Upper lobe of right lung (tissue), 1 donor: ENCODE measurements at places on chromosomes 4 and X. TPM values are rescaled to one million over a fixed set of nuclear protein-coding genes. Genes with fewer than 3 reads are reported as not detected.

DNA sequence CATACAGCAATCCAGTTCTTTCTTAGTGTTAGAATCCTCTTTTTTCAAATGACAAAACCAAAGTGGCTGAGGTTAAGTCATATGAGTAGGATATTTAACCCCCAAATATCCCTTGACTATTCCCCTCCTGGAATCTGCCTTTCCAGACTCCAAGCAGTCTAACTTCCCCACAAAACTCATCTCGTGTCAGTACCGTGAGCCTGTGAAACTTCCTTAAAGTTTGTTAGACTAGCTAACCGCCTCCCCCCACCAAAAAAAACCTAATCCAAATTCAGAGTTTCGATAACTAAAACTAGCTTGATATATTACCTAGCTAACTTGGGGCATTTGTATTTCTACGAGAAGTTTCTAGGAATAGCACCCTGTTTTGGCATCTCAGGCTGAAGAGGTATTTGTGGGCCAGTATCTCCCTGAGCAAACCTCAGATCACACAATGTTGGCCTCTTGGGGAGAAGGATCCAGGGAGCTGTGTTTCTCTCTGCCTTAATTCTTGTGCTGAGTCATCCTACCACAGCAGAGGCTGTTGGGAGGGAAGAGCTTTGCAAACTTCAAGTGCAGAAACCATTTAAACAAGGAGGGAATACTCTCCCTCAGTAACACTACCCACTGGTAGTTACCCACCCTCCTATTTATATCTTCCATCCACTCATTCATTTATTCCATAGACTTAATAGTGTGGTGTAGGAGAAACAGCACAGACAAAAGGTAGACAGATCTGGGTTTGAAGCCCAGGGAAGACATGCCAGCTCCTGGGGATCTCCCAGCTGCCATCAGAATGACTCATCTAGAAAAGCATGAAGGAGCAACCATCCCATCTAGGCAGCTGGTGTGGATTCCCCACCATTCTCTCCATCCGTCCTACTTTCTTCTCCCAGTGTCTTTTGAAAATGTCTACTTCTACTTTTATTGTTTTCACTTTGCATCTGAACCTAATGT lies 39.3 kb upstream of the TXK start:
- H3K4me1 ChIP-seq, result no peaks in the 10 kb centered on the region
- no peaks in the 10 kb centered on the region for H3K36me3 ChIP-seq
- peak overlapping the region; percentile 26 for H3K27ac ChIP-seq
- no peak for DNase-seq

DNA sequence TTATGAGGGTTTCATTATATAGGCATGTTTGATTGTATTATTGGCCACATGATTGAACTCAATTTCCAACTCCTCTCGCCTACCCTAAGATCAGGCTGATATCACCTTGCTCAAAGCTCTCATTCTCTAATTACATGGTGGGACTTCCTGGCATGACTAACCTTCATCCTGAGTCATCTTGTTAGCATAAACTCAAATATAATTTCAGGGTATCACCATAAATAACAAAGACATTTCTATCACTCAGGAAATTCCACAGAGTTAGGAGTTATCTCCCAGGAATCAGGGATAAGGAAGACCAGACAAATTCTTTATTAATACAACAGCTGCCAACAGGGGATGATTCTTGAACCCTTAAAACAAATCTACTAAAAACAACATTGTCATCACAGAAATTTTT lies 90.7 kb downstream of the NDST3 start:
- H3K27ac ChIP-seq, result no peak overlapping the region
- H3K4me1 ChIP-seq, result no peaks in the 10 kb centered on the region
- no peak overlapping the region for H3K4me3 ChIP-seq
- DNase-seq, result no peak
- H3K27me3 ChIP-seq, result no peaks in the 10 kb centered on the region
- no peaks in the 10 kb centered on the region for H3K36me3 ChIP-seq

DNA sequence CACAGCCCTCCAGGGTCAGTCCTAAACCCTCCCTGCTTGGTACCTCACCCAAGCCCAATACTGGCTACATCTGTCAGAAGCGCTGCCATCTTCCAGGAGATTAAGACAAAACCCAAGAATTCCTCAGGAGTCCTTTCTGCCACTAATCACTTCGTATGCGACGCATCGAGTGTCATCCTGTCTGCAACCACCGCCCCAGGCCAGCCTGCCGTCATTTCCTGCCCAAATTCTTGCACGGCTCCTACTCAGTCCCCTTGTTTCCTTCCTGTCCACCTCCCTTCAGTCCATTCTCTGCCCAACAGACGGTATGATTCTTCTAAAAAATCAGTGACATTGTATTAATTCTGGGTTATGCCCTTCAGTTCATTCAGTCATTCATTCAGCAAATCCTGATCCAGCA lies 113.6 kb downstream of the NFKB1 start:
- H3K27me3 ChIP-seq, result no peaks in the 10 kb centered on the region
- peak overlapping the region; percentile 2 for H3K4me3 ChIP-seq
- peaks cover 75% of the 10 kb centered on the region for H3K36me3 ChIP-seq
- peak overlapping the region; percentile 24 for H3K27ac ChIP-seq
- peaks cover 15% of the 10 kb centered on the region for H3K4me1 ChIP-seq
- no peak for DNase-seq

- DNase-seq, result no peak
- H3K27ac ChIP-seq, result no peak overlapping the region
- no peaks in the 10 kb centered on the region for H3K4me1 ChIP-seq
- no peaks in the 10 kb centered on the region for H3K36me3 ChIP-seq
- no peak overlapping the region for H3K4me3 ChIP-seq
- H3K27me3 ChIP-seq, result no peaks in the 10 kb centered on the region
Measured at GRCh38 chr4:144873226-144873990, 224.6 kb downstream of the ANAPC10 start.

DNA sequence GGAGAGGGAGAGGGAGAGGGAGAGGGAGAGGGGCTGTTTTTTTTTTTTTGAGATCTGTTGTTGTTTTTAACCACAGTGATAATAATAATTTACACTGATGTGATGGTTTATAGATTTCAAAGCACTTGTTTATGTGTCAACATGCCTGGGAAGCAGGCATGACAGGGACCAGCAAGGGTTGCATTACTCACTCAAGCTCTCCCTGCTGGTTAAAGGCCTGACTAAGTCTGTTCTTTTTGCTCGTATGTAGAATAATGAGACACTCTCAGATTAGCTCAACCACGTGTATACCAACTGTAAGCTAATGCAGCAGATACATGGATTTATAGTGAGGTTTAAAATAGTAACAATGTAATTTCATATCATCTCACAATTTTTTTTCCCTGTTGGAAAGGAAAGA lies 134.6 kb upstream of the BOD1L1 start:
- DNase-seq, result no peak
- H3K4me1 ChIP-seq, result no peaks in the 10 kb centered on the region
- no peaks in the 10 kb centered on the region for H3K36me3 ChIP-seq
- no peak overlapping the region for H3K4me3 ChIP-seq
- no peaks in the 10 kb centered on the region for H3K27me3 ChIP-seq

DNA sequence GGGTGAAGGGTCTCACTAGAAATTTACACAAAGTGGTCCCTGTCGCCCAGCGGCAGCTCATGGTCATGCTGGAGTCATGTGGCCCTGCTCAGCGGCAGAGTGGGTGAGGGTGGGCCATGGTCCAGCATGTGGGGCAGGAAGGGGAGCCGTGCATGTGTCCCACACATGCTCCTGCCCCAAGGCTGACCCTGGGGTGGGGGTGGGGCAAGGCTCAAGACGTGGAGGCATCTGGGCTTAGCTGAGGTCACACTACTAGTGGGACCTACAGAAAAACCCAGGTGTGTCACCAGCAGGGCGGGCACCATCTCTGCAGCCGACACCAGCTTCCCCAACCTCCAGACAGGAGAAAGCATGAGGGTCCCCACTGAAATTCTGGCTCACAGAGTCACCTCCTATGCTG lies 42.4 kb downstream of the EVC start:
- no peak overlapping the region for H3K4me3 ChIP-seq
- H3K36me3 ChIP-seq, result peaks cover 38% of the 10 kb centered on the region
- DNase-seq, result no peak
- no peak overlapping the region for H3K27ac ChIP-seq
- no peaks in the 10 kb centered on the region for H3K4me1 ChIP-seq
- no peaks in the 10 kb centered on the region for H3K27me3 ChIP-seq

The DUSP9 gene
- total RNA-seq, result not detected

The TCP11X2 gene
- total RNA-seq, result not detected

The CRMP1 gene
- 6.1 TPM for total RNA-seq

The GASK1B gene
- total RNA-seq, result 37.3 TPM

The SORBS2 gene
- 44.9 TPM for total RNA-seq
